ENCODE measurements at places on chromosomes 16 and 17.

- no peak for DNase-seq
Measured at GRCh38 chr16:55350984-55351383, 27.0 kb downstream of the IRX6 start.

GRCh38 chr16:8588682-8589056 is 1.6 kb downstream of the TMEM114 start:
- DNase-seq: no peak

DNA sequence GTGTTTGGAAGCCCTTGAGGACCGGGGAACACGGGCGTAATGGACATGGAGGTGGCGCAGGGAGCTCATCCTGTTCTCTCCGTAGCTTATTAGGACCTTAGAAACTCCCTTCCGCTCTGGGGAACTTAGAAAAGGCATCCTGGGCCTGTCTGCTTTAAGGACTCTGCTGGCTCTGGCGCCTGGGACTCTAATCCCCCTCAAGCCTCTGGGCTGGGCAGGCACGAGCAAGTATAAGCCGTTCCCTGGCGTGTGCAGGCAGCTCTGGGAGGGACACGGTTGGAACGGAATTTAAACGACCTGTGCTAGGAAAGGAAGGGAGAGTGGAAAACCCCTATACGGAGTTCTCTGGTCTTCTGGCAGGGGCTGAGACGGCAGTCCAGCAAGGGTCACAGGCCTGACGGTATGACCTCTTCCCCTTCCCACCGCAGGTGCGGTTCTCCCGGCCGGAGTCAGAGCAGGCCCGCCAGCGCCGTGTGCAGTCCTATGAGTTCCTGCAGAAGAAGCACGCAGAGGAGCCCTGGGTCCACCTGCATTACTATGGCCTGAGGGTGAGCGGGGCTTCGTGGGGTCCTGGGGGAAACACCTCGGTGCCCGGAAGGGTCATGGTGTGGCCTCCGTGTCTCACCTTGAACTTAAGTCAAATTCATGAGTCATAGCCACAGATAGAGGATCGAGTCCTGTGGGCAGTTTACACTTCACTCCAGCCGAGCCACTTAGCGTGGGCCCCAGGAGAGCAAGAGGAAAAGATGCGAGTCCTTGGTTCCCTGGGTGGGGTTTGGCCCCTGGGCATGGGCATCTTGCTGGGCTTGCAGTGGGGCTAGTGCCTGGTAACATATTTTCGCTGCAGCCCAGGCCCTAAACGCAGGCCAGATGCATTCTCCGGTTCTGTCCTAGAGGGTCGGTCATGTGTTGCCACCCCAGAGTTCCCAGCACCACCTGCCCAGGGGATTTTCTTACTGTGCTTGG is 17.7 kb downstream of the POLR3E start:
- DNase-seq: no peak

DNA sequence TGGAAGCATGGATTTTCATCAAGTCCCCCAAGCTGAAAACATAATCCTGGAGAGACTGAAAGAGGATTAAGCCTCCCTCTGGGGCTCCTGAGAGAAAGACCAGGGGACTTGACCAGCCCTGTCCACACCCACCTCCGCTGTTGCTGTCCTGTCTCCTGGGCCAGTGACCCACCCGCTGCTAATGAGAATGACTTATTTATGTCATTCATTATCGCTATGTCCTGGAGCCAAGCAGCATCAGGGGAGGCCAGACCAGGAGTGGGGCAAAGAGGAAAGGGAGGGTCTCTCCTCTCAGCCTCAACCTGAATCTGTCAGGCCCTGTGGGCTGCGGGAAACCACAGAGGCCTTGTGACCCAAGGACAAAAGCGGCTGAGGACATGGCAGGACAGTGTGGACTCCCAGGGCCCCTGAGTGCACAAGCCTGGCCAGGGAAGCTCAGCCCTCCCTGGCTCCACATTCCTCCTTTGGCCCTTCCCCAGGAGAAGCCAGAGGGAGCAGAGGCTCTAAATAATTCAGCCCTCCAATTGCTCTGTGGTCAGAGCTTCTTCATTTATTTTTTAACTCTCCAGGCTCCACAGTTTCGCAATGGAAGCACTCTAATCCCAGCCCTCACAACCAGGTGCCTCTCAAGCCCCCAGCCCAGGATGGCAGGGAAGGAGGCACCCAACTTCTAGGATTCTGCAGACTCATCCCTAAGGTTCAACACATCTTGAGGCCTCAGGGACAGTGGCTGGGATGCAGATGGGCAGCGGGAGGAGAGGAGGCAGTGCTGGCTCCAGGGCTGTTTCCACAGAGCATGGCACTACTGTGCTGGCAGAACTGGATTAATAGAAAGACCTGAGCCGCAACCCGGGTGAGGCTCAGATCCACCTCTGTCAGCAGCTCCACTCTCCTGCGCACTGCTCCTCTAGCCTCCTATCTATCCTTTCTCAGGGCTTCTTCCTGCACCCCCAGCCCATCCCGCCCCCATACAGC is 19.1 kb downstream of the CUEDC1 start:
- DNase-seq: peak; percentile 61

DNA sequence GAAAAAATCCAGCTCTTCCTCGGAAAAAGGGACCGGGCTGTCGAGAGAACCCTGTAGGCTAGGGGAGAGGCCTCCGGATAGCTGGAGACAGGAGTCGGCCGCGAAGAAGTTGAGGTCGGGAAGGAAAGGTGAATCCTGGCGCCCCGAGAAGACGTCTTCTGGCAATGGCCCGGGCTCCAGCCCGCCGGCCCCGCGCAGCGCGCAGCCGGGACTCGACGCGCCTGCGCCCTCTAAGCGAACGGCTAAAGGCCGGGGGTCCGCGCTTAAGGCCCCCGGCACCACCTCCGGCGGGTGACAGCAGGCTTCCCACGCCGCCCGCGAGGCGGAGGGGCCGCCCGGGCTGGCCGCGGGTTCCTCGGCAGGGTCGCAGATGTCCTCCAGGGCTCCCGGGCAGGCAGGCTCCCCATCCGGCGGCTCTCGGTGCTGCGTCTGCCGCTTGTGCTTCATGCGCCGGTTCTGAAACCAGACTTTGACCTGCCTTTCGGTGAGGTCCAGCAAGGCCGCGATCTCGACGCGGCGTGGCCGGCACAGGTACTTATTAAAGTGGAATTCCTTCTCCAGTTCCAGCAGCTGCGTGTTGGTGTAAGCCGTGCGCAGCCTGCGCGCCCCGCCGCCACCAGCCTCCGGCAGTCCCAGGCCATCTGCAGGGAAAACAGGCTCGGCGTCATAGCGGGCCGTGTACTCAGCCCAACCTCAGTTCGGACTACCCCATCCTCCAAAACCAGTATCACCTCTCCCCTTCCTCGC is 1.6 kb downstream of the HOXB2 start:
- DNase-seq: peak; percentile 67

DNA sequence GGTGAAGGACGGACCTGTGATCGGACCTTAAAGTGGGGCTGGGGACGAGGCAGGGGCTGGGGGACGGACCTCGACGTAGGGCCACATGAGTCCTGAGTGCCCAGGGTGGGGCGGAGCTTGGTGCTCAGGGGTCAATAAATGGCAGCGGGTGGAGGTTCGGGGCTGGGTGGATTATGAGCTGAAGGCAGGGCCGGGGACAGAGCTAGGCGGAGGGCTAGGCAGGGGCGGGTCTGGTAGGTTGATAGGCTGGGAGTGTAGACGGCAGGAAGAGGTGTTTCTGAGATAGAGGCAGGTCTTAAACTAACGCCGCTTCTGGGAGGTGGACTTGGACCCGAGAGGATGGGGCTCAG is 733 bp downstream of the CHRNB1 start:
- no peak for DNase-seq

DNA sequence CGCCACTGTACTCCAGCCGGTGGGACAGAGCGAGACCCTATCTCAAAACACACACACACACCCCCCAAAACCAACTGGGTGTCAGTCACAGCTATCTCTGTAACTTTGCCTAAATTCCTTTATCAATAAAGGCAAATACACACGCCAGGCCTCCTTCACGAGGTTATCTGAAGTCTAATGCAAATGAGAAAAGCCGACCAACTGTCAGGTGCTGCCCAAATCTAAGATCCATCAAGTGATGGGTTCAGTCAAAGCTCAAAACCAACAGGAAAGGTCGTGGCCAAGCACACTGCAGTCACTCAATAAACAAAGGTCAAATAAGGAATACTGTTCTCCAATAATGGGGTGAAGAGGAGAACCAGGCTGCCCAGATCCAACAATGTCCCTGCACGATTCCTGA is 1.1 kb downstream of the ANKFY1 start:
- DNase-seq: no peak

DNA sequence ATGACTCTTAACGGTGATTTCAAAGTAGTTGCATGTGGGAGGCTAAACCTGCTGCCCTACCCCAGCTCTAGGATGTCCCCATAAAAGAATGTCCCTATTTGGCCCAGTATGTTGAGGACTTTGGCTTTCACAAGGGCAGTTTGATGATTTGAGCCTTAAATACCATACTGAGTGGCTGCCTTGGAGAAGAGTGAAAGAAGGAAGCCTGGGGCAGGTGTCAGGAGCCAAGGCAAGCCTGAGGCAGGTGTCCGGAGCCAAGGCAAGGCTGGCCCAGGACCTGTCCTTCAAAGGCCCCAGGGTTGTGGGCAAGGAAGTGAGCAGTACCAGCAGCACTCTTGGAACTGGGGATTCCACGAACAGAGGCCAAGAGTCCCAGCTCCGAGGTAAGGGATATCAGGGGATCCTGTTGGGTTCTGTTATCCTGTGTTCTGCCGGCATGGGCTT is 18.6 kb downstream of the ST6GALNAC2 start:
- no peak for DNase-seq

DNA sequence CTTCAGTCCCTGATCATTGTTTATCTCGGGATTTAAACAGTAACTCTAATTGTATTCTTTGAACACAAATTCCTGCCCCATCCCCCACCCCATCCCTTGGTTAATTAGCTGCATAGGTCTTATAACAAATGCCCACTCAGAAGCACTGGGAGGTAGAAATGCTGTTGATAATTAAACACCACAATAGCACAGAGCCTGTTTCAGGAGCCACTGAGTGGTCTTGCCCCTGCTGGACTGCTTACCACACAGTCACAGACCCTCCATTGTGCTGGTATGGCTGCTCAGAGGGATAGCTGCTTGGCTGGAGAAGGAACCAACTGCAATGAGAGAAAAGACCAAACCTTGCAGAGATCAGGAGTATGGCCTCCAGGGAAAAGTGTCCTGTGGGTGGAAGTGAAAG is 214.1 kb downstream of the ANKFN1 start:
- DNase-seq: no peak

GRCh38 chr17:42179335-42179734 is 1.6 kb downstream of the KCNH4 start:
- no peak for DNase-seq

DNA sequence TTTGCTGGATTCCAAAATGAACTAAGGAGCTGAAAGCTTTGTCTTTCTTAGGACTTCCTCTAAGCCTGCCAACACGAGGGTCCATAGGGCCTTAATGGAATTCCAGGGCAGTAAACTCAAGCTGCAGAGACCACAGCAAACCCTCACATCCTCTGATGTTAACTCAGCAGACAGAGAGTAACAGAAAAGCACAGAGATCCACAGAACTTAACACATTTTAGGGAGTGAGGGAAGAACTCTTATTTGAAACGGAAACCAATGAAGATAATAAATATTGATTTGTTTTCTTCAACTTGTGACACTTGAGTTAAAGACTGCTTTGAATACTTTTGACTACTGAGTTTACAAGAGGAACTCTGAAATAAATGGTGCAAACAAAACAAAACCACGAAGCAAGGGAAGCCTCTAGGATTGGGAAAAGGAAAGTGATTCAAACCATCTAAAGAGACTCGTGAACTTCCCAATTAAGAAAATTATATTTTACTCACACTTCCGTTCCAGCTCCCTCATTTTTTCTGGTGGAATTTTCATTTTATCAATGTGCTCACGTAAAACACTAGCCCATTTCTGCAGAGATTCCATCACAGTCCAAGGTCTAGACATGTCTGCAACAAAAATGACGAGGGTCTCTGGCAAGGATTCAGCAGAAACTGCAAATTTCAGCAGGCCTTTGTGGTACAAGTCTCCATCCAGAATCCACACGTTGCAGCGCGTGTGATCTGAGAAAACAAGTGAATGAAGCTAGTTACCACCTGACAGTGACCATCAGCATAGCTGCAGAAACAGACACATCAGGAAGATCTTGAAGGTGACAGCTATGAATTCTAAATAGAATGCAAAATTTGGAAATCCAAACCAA is 9.2 kb downstream of the DYNC1LI2 start:
- peak; percentile 46 for DNase-seq

DNA sequence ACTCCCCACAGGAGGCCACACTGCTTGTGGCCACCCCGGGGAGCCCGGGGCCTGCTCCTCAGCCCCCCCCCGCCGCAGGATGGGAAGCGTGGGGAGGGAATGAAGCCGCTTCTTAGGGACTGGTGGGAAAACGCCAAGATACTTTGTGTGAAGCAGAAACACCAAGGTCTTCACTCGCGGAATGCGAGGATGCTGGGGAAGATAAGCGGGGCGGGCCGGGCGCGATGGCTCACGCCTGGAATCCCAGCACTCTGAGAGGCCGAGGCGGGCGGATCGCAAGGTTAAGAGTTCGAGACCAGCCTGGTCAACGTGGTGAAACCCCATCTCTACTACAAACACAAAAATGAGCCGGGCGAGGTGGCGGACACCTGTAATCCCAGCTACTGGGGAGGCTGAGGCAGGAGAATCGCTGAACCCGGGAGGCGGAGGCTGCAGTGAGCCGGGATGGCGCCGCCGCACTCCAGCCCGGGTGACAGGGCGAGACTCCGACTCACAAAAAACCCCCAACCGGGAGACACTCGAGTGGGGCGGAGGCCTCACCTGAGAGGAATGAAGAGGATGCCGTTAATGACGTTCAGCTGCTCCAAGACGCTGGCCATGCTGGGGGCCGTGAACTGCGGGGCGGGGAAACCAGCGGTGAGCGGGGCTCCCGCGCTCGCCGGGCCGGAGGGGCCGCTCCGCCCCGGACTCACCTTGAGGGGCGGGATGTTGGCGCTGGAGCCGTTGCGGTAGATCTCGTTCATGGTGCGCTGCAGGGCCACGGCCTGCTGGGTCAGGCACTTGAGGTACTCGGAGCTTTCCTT is 20.3 kb downstream of the CLUH start:
- no peak for DNase-seq

DNA sequence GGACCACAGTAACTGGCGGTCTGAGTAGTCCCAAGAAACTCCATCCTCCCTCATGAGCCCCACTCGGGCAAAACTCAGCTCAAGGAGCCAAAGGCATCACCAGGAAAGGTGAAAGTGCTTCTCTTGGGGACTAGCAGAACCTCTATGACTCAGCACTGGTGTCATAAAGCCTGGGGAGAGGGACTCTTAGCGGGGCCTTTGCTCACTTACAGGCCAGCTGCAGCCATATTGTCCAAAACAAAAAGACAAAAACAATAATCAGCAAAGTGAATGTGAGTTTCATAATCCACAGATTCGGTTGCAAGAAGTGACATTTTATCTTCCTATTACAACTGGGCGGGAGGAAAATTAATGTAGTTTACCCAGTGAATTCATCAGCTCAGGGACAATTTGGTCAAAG is at the start of gene TEKT5:
Gene TEKT5 (minus strand): TSS at position 101 of the 400 bp plus-strand sequence. CDS start 57 bp downstream, at position 44.
- DNase-seq: no peak

- DNase-seq: peak; percentile 23
Measured at GRCh38 chr16:50338371-50339231, 30.2 kb downstream of the BRD7 start.

- DNase-seq: no peak
Measured at GRCh38 chr17:75371339-75371738, 34.1 kb downstream of the GRB2 start.

GRCh38 chr17:43661699-43662412 is at the start of gene MEOX1:
TSS of gene MEOX1 (minus strand) at chr17:43661922. CDS start at chr17:43661534, 388 bp downstream.
- DNase-seq: peak; percentile 90
